A172 (cell line): ENCODE measurements at places on chromosomes 6 and 20. TPM values are rescaled to one million over a fixed set of nuclear protein-coding genes. Genes with fewer than 3 reads are reported as not detected.

DNA sequence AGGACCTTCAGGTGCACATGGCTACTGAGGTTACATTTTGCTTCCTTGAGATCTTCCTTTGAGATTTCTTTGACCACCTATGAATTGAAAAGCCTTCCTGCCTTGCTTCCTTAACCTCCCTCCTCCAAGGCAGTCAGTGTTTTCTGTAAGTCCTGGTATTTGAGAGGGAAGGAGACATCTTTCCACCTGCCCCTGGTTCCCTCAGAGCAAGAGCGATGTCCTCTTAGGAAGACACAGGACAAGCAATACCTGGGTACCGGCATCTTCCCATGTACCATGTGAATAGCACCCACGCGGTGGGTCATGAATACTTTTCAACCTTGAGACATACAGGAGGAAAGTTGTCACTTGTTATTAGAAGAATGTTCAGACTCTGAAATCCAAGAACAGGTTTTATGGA, 37.1 kb downstream of the GINS1 start:
- DNase-seq, result no peak

GRCh38 chr20:17710379-17711266, 10.9 kb downstream of the BANF2 start:
- DNase-seq, result no peak

GRCh38 chr6:157493576-157493975, 112.6 kb downstream of the ZDHHC14 start:
- DNase-seq, result no peak

The C6orf58 gene
- 0.21 and 0.24 TPM in 2 replicates for total RNA-seq

The OPN5 gene
- total RNA-seq, result not detected in 2 replicates

The TMEM14C gene
- total RNA-seq, result 312 and 395 TPM in 2 replicates

DNA sequence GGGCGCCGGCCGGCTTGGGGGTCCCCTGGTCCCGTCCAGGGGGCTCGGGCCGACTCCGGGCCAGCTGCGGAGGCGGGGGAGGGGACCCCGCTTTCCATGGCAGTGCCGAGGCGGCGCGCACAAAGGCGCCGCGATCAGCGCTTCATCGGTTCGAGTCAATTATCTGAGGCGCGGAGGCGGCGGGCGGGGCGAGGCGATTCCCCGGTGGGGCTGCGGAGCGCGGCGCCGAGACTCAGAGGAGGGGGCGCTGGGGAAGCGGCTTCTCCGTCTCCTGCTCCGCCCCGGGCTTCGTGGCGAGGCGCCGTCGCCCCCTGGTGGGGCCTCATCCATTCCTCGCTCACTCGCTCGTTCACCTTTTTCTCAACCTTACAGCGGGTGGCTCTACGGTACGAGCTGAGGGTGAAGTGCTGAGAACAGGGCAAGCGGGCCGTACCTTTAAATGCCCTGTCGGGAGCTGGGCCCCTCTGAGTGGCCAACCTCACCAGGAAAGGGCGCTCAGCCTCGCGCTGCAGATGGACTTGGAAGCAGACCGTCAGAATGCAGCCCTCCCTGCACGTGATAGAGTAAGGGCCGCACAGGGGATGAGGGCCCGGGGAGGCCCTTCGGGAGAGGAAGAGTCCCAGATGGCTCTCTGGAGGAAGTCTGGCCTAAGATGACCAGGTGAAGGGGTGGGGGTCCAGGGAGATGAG, 39.9 kb downstream of the SLC52A3 start:
- DNase-seq, result peak; percentile 13

The GSS gene
- total RNA-seq, result 150 and 151 TPM in 2 replicates

GRCh38 chr6:80446454-80447045, 340.1 kb downstream of the BCKDHB start:
- no peak for DNase-seq

DNA sequence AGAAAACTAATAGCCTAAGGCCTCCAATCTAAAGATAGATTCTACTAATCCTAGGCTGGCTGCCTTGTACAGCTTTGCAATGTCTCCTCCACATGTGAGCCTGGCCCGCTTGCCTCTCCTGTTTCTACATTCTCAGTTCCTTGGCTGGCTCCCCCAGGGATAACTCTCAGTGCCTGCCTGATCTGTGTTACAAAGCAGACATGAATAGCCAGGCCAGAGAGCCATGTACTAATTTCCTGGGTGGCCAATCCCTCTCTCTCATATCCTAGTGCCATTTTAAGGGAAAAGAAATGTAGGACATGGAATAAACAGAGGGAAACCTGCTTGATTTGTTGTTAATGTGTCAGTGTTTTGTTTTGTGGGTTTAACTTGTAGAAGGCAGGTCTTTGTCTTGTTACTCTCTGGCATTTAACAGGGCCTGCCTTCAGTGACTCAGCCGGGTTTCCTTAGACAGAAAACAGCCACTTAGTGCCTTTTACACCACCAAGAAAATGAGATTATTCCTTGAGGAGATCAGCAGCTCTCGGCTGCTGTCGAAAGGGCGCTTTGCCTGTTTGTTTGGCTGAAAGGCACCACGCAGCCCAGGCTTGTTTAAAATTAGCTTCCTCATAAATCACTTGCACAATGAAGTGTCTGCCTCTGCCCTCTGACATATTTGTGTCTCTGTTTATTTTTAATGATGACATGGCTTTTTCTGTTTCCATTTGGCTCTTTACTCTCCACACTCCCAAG, 702.7 kb downstream of the MAFB start:
- DNase-seq, result peak; percentile 42

- DNase-seq, result peak; percentile 91
Measured at GRCh38 chr20:36544134-36545018, 3.1 kb downstream of the MYL9 start.

- no peak for DNase-seq
Measured at GRCh38 chr20:15843777-15844176, 729.5 kb downstream of the KIF16B start.

The SDCBP2 gene
- 1.8 and 2.6 TPM in 2 replicates for total RNA-seq

The OOEP gene
- total RNA-seq, result not detected in 2 replicates

- DNase-seq, result no peak
Measured at GRCh38 chr20:59526242-59527225, 77.8 kb upstream of the PHACTR3 start.

The CLDN20 gene
- total RNA-seq, result not detected in 2 replicates

- DNase-seq, result no peak
Measured at GRCh38 chr6:34143884-34144580, 1.9 kb downstream of the GRM4 start.

- peak; percentile 26 for DNase-seq
Measured at GRCh38 chr6:2264932-2265331, 19.5 kb upstream of the GMDS start.

The CST2 gene
- not detected in 2 replicates for total RNA-seq

- DNase-seq, result no peak
Measured at GRCh38 chr6:128259029-128259724, 261.2 kb downstream of the PTPRK start.

The MMP24 gene
- 5.2 and 14.2 TPM in 2 replicates for total RNA-seq

DNA sequence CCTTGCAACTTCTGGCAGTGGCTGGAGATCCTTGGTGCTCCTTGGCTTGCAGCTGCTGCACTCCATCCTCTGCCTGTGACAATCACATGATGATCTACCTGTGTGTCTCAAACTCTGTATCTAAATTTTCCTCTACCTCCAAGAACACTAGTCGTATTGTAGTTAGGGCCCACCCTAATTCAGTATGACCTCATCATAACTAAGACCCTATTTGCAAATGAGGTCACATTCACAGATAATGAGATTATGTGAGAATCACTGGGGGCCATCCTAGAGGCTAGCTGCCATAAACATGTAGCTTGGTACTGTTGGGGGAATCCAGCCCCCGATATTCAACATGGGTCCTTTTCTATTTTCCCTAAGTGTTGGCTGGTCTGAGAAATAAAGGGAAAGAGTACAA, 183.0 kb upstream of the SMLR1 start:
- no peak for DNase-seq

The HIVEP1 gene
- total RNA-seq, result 18.9 and 32.2 TPM in 2 replicates

The RIPOR3 gene
- total RNA-seq, result 0.07 TPM in 1 of 2 replicates, not detected in the other

The SPTLC3 gene
- 1.5 and 3.8 TPM in 2 replicates for total RNA-seq

DNA sequence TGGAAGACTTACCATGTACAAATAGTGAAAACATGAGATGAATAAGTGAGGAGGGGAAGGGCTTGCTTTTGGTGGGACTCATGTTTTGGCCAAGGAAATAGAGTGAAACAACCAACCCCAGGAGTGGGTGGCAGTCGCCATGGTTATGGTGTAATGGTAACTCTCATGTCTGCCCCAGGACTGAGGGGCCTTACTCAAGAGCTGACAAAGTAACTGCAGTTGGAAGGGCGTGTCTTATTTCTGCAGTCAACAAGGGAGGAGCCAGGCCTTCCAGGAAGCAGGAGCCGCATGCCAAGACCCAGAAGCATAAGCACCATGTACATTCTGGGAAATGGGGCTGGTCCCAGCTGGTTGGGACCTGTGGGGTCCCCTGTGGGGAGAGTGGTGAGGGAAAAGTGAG, 108.5 kb downstream of the UNC5CL start:
- DNase-seq, result no peak

DNA sequence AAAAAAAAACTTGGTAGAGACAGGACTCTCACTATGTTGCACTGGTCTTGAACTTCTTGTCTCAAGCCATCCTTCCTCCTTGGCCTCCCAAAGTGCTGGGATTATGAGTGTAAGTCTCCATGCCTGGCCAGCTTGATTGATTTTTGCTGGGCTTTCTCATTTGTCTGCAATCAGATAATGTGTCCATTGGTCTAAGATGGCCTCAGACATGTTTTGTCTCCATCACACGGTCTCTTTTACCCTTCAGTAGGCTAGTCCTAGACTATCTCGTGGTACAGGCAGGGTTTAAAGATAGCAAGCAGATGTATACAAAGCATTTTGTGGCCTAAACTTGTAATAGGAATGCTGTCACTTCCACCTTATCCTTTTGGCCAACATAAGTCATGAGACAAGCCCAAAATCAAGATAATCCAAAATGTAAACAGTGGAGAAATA, 289.1 kb downstream of the TFAP2B start:
- DNase-seq, result no peak

The TMC2 gene
- total RNA-seq, result not detected in 2 replicates

- DNase-seq, result no peak
Measured at GRCh38 chr20:57702091-57702490, 7.7 kb downstream of the PMEPA1 start.

The GHRH gene
- total RNA-seq, result not detected in 2 replicates

- DNase-seq, result no peak
Measured at GRCh38 chr6:164069350-164069990, 655.0 kb downstream of the QKI start.

DNA sequence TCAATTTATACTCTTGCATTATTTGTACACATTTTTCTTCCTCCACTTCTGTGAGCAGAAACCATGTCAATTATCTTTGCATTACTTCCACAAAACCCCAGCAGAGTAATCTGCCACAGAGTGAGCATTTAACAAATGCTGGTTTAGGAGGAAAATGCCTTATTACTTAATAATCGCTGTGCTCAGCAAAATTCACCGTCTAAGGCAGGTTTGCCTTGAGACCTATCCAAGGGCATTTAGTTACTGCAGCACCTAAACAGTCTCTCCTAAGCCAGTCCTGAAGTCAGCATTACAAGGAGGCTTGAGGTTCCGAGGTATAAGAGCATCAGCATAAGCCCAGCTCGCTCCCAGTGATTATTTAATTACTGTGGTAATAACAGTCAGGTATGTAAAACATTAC, 28.3 kb downstream of the MAP7 start:
- DNase-seq, result no peak

DNA sequence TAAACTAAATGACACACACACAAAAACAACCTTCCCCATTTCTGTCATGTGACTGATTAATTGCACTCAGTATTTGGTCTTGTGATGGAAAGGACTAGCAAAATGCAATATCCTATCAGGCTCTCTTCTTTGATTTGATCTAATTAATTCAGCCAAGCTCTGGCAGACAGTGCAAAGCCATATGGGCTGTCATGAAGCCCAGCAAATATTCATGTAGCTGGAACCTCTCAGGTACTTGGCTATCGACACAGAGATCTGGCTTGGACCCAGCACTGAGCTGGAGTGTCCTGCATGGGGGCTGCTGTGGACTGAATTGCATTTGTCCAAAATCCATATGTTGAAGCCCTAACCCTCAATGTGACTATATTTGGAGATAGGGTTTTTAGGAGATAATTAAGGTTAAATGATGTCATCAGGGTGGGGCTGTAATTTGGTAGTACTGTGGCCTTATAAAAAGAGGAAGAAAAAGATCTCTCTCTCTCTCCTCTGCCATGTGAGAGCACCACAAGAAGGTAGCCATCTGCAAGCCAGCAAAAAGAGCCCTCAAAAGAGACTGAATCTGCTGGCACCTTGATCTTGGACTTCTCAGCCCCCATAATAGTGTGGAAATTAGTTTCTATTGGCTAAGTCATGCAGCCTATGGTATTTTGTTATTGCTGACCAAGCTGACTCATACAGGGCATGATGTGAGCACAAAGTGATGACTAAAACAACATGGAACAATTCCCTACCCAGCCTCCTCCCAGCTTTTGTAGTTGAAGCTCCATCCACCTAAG, 77.1 kb downstream of the STMND1 start:
- peak; percentile 52 for DNase-seq

DNA sequence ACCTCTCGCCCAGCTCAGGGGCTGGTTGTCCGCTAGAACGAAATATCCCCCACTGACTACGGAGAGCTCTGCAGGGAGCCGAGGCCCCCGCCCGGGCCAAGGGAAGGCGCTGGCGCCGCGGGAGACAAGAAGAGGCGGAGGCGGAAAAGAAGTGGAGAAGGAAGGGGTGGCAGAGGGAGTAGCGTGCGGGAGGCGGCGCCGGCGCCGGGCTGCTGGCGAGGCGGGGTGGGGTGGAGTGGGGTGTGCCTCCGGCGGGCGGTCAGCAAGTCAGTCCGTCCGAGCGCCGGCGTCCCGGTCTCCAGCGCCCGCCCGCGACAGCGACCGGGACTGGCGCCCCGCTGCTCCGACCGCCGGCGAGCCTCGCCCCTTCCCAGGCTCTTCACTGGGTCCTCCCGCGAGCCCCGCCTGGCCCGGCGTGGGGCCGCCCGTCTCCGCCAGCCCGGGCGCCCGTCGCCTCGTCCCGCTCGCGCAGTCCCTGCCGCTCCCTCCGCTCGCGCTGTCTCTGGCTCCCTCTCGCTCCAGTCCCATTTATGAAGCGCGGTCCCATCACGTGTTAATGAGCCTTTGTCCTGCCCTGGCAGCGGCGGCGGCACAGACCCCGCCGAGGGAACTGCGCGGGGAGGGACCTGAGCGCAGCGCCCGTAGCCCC, at the start of gene CNR1:
Gene CNR1 (minus strand): TSS at position 504 of the 649 bp plus-strand sequence. CDS start 21,073 bp downstream, outside the sequence.
- DNase-seq, result no peak

The TP53INP2 gene
- total RNA-seq, result 2.4 and 5.0 TPM in 2 replicates

DNA sequence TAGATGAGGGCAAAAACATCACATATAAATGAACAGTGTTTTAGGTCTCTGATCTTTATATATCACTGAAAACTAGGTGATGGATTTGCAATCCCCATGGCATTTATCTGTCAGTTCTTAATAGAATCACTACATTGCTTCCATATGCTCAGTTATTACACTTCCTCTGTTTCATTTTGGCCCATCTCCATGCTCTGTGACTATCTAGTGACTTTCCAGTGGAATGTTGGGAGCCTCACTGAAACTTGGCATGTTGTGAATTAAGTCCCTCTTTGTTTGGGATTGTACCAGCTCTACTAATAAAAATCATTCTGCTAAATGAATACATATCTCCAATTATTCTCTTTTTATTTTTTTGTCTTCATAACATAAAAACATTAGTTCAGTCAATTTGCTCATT, 226.1 kb upstream of the CEP162 start:
- no peak for DNase-seq
